Fibroblast of gingiva (primary cell): ENCODE measurements at places on chromosomes 3 and 15.

DNA sequence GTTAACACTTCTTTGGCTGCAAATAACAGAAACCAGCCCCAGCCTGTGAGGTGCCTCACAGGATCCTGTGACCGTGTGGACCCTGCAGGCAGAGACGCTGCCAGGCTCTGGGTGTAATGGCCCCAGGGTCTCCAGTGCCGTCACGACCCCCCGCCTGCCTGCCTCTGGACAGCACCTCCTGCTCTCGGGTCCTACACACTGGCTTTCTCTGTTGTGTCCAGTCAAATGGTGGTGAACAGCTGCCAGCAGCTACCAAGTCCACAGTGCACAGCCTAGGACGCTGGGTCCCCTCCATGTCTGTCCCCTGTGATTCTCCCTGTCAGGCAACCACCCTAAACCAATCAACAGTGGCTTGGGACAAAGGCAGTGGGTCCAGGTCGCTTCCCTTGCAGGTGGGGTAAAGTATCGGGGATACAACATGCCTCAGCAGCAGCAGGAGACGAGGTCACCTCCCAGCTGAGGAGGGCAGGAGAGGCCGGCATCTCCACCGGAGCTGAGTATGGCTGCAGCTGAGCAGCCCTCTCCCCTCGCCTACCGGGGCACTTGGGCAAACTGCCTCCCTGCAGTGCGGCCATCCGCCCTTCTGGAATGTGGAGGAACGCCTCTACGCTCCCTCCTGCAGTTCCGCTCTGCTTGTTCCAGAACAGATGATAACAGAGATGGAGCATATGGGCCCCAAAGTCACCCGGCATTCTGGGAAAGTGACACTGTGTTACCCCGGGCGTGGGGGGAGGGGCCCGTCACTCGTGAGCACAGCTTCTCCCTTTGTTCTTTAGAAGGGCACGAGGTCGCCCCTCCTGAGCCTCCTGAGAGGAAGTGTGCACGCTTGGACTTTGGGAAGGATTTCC is 21.1 kb upstream of the SKOR1 start:
- DNase-seq: no peak

- no peak for DNase-seq
Measured at GRCh38 chr15:83322061-83322460, 37.6 kb upstream of the BNC1 start.

GRCh38 chr3:126983276-126983652 is 349 bp downstream of the PLXNA1 start:
- DNase-seq: no peak

DNA sequence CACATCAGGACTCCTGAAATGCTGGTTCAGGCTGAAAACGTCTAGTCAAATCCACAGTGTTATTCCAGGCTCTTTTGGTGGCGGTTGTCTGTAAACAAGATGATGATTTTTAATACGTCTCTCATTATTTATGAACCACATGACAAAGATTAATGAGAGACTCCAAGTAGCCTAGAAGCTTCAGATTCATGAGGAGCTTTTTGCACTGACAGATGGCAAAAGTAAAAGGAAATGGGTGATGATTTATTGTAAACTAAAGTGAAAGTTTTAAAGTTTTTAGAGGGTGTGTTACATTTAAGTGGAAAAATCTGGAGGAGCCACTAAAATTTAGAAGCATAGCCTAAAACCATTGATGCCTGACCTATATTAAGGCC is 77.0 kb downstream of the BBX start:
- peak; percentile 11 for DNase-seq

- no peak for DNase-seq
Measured at GRCh38 chr3:20055020-20055775, 15.0 kb downstream of the KAT2B start.
